ENCODE measurements at places on chromosomes 6 and 20.

DNA sequence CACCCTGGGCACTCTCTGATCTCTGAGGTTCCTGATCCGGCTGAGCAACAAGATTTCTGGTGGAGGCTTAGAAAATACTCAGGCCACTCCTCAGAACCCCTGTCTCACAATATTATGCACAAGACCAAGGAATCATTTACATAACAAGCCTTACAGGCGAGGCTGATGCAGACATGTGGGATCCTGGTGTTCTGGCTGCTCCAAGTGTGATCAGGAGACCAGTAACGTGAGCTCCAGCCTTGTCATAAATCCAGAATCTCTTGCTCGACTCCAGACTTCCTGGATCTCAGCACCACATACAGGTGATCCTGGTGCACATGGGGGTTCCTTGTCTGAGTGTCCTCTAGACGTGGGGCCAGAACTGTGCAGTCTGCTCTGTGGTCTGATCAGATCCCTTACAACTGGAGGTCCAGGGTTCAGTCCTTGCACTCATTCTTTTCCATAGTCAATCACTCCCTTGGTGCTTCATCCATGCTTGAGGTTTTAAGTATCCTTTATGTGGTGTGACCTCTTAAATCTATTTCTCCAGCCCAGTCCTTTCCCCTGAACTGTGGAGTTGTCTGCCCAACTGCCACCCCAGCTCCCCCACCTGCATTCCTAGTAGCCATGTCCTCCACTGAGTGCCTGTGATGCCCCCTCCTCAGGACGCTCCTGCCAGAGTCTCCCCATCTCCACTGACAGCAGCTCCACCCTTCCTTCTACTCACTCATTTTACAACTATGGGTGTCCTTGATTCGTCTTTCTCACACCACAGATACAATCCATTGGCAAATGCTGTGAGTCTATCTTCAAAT is 5.1 kb downstream of the HLA-C start:
- DNase-seq = no peak

DNA sequence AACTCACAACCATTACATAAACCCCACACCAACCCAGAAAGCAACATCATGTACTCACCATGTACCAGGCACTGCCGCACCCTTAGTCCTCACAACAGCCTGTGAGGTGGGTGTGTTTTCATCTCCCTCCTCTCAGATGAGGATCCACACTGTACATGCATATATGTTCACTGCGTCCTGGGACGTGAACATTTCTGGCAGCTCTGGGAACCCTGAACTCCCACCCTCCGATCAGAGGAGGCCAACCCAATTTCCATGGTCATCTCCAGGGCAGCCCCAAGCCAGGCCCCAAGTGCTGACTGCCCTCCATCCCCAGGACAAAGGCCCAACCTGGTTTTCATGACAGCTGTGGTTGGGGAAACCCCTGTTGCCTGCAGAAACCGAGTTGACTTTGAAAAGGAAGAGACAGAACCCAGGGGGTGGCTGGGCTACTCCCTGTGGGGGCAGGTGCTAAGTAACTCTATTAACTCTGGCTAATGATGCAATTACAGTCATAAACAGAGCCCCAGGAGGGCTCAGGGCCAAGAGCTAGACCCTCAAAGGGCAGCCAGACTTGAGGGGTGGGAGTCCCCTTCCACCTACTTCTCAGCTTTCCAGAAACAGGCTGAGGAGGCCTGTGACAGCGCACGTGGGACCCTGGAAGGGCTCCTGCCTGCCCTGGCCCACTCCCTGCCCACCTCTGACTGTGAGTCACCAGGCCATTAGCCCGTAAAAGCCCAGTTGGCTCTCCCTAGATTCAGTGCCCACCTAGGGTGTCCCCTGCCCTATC is 2.6 kb downstream of the TFEB start:
- peak; percentile 85 for DNase-seq

GRCh38 chr6:106431972-106432371 is 71.5 kb downstream of the CRYBG1 start:
- DNase-seq = peak; percentile 44

- DNase-seq = peak; percentile 71
Measured at GRCh38 chr20:46945465-46945864, 50.8 kb downstream of the EYA2 start.

GRCh38 chr20:19671374-19671773 is 86.7 kb upstream of the RIN2 start:
- DNase-seq = no peak

DNA sequence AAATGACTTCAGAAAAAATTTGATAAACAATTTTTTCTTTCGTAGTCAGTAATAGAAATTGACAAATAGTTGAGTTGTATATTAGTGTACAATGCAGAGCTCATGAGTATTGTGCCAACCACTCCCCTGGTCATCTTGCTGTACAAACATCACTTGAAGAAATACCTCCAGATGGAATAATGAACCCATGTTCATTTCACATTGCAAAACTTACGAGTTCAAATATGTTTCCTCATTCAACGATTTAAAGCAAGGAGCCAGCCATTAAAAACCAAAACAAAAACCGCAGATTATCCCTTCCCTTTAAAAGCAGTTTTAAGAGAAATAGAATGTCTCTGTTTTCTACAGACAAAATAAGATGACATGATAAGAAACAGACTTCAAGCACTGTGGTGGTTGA is 62.5 kb downstream of the RALGAPA2 start:
- no peak for DNase-seq

DNA sequence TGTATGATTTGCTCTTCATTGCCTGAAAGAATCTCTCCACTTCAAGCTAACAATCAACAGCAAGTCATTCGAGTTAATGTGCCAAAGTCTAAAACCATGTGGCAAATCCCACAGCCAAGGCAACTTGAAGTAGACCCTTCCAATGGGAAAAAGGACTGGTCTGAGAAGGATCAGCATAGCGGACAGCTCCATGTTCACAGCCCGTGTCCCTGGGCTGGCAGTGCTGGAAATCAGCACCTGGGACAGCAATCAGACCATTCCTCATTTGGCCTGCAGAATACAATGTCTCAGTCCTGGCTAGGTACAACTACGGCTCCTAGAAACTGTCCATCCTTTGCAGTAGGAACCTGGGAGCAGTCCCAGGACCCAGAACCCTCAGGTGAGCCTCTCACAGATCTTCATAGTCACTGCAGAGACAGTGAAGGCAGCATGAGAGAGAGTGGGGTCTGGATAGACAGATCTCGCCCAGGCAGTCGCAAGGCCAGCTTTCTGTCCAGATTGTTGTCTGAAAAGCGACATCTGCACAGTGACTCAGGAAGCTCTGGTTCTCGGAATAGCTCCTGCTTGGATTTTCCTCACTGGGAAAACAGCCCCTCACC is 1.1 kb downstream of the GJA10 start:
- DNase-seq = peak; percentile 69

- peak; percentile 85 for DNase-seq
Measured at GRCh38 chr20:25052255-25053194, 5.4 kb downstream of the ACSS1 start.

GRCh38 chr6:1624058-1624850 is 14.5 kb downstream of the FOXC1 start:
- peak; percentile 96 for DNase-seq

DNA sequence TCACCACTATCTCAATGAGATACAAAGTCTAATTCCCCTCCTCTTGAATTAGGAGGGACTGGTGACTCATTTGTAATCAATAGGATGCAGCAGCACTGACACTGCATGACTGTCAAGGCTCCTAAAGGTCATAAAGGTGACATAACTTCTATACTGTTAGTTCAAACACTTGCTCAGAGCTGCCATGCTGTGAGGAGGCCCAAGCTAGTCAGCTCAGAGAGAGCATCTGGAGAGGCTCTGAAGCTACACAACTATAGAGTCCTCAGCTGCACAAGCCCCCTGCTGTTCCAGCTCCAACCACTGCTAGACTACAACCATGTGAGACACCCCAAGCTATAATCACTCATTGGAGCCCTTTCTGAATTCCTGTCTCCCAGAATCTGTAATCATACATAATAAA is 17.0 kb upstream of the HEY2 start:
- DNase-seq = no peak

- DNase-seq = peak; percentile 84
Measured at GRCh38 chr6:35727231-35727934, 9.4 kb upstream of the ARMC12 start.

GRCh38 chr6:63862486-63863198 is 227.0 kb downstream of the PHF3 start:
- DNase-seq = no peak

DNA sequence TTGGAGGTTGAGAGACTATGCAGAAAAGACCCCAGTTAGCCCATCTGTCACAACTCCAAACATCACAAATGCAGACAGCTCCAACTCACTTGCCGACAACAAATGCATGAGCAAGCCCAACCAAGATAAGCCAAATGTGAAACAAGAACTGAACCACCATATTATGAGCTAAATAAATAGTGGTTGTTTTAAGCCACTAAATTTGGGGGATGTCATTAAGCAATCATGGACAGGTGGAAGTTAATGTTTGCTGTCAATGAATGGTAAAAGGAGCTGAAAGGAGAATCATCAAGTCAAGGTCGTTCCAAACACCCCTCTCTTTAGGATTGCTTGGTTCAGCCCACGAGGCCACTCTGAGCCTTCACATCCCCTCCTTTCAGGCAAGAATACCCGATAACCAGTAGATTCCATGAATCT is 71.2 kb upstream of the PLCB4 start:
- DNase-seq = no peak

DNA sequence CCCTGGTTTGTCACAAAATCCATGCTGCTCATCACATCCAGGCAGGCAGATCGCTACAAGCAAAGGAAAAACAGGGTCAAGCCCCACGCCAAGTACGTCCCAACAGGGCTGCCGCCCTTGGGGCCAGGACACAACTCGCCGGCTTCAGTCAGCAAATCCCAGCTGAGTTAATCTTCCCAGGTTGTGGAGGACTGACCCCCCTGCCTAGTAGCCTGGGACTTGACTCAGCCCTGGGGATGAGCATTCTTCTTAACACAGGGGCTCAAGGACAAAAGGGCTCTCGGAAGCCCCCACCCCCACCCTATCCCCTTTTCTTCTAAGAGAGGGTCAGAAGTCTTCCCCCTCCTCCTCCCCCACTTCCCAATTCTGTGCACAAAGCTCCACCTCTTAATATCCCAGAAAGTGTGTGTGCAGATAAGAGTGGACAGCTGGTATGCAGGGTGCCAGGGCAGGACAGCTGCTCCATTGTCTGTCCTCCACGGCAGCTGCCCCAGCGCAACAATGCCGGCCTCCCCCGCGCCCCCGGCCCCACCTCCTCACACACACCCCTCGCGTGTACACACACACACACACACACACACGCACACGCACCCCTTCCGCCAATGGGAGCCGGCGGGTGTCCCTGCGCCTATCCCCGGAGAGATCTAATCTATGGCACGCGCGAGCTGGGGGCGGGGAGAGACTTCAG is 4.5 kb downstream of the DLL1 start:
- no peak for DNase-seq

DNA sequence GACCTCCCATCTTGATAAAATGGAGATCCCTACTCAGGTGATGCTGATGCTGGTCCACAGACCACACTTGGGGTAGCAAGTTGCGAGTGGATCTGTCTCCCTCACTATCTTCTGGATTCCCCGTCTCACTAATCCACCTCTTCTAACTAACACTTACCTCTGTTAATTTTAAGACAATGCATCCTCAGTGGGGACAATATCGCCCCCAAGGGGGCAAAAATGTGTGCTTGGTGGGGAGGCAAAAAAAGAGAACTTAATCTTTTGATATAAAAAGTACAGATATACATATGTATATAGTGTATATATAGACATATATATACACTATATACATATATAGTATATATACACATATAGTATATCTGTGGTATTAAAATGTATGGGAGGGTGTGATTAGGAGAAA is 4.3 kb downstream of the LRFN2 start:
- no peak for DNase-seq

GRCh38 chr6:147750413-147750812 is 241.9 kb downstream of the SAMD5 start:
- no peak for DNase-seq

DNA sequence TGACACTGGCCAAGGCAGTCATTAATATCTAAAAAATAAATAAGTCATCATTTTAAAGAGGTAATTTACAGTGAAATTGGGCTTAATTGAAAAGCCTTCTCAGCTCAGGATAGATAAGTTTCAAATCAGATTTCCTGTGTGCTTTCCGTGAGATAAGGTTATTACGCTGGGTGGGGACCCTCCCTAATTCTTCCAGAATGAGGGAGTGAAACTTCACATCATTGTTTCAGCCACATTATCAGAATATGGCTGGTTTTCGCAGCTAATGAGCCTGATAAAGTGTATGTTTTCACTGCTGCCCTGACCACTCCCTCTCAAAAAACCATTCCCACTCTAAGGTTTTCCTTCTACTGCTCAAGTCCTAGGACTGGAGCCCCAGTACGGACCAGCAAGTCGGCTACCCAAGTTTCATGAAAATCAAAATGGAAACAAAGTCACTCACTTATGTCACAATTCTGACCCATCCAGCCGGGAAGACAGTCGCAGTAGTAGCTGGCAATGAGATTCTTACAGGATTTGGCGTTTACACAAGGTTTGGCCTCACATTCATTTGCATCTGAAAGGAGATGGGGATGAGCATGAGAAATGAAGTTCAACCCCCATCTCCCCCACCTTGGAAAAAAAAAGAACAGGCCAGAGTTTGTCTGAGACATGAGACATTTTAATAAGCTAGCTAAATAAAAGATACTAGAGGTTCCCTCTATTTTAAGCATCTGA is 24.6 kb downstream of the JAG1 start:
- no peak for DNase-seq

- no peak for DNase-seq
Measured at GRCh38 chr6:142013875-142014495, 118.7 kb upstream of the GJE1 start.

GRCh38 chr6:3259491-3259958 is 778 bp downstream of the PSMG4 start:
- peak; percentile 90 for DNase-seq

- DNase-seq = peak; percentile 48
Measured at GRCh38 chr6:166204852-166205650, 37.4 kb upstream of the TBXT start.

DNA sequence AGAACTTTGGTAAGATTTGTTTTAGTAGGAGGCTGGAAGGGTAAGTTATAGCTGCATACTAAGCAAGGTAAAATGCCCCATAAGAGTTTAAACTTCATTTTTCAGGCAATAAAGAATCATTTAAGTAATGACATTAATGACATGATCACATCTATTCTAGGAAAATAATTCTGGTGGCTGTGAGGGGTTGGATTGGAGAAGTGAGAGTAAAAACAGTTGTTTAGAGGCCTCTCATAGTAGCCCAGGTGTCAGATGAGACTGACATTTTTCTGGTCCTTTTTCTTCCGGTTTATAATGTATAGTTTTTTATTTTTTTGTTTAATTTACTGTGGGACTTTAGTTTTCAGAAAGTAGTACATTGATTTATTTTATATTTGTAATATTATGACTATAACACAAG is 40.8 kb downstream of the ITCH start:
- DNase-seq = no peak

GRCh38 chr6:87482366-87482765 is 9.6 kb downstream of the SLC35A1 start:
- no peak for DNase-seq

DNA sequence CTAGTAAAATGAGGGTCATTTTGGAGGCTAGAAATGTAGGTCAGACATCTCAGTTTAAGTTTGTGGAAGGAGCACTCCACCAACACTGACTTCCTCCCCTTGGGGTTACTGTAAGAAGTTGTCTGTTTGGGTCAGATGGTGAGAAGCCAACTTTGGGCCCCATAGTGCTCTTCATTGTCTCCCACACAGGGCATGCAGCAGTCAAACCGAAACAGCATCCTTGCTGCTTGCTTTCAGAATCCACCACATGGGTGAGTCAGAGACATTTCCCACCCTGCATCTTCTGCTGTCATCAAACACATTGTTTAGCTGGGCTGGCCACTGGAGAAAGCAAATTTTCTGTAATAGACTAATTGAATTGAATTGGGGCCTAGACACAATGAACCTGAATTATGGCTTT is 16.8 kb downstream of the IL17F start:
- DNase-seq = no peak

GRCh38 chr6:133549371-133549801 is 308.2 kb downstream of the EYA4 start:
- no peak for DNase-seq
